ENCODE measurements at places on chromosomes 6 and 20. TPM values are rescaled to one million over a fixed set of nuclear protein-coding genes. Genes with fewer than 3 reads are reported as not detected.

The FAM135A gene
- 15.1 TPM for total RNA-seq

The SLCO4A1 gene
- 2.0 TPM for total RNA-seq

The ESF1 gene
- 25.2 TPM for total RNA-seq

The LATS1 gene
- 8.5 TPM for total RNA-seq

The CALHM6 gene
- 0.89 TPM for total RNA-seq

The TP53TG5 gene
- total RNA-seq = not detected

The DBNDD2 gene
- total RNA-seq = 3.4 TPM

The CRYBG1 gene
- total RNA-seq = 27.7 TPM

The VGLL2 gene
- total RNA-seq = not detected

The IRF4 gene
- under 0.01 TPM for total RNA-seq

The TRIM10 gene
- total RNA-seq = not detected

The PSMB9 gene
- 30.7 TPM for total RNA-seq

The EPB41L1 gene
- total RNA-seq = 24.7 TPM

The MAD2L1BP gene
- 21.0 TPM for total RNA-seq

The CDH4 gene
- 8.5 TPM for total RNA-seq

The CAGE1 gene
- 0.11 TPM for total RNA-seq

The EYA4 gene
- total RNA-seq = 14.5 TPM

The ZNF322 gene
- 15.5 TPM for total RNA-seq

The OXT gene
- total RNA-seq = not detected

The HUS1B gene
- total RNA-seq = 1.4 TPM

The ZC2HC1B gene
- total RNA-seq = not detected

The TMEM244 gene
- 0.66 TPM for total RNA-seq

The SLC25A27 gene
- total RNA-seq = 7.9 TPM

The SNRPB gene
- total RNA-seq = 345 TPM

The PTPRT gene
- total RNA-seq = under 0.01 TPM

The NRSN1 gene
- not detected for total RNA-seq

The EGFL8 gene
- 0.66 TPM for total RNA-seq

The WFDC10B gene
- not detected for total RNA-seq

The SLC4A11 gene
- 0.75 TPM for total RNA-seq

The MEI4 gene
- not detected for total RNA-seq

The ID4 gene
- 15.8 TPM for total RNA-seq

The CLDN20 gene
- total RNA-seq = not detected

The BPI gene
- total RNA-seq = not detected

The DEFB132 gene
- not detected for total RNA-seq

The CPNE5 gene
- total RNA-seq = under 0.01 TPM

The EMILIN3 gene
- under 0.01 TPM for total RNA-seq

The LAMP5 gene
- total RNA-seq = under 0.01 TPM

The SAMD5 gene
- 0.44 TPM for total RNA-seq

The CDKAL1 gene
- total RNA-seq = 23.1 TPM

The TDRD6 gene
- total RNA-seq = 0.12 TPM

The MCCD1 gene
- not detected for total RNA-seq

The SLC35F1 gene
- 0.12 TPM for total RNA-seq

The HCRTR2 gene
- total RNA-seq = not detected

The THEMIS gene
- total RNA-seq = not detected

The BPIFB2 gene
- not detected for total RNA-seq

The DEFB123 gene
- total RNA-seq = not detected

The PGC gene
- not detected for total RNA-seq

The MOXD1 gene
- total RNA-seq = 44.4 TPM

Data from uterine smooth muscle cell (primary cell).